ENCODE measurements at places on chromosomes 11 and 22.

GRCh38 chr11:62853279-62853965, 14.0 kb upstream of the WDR74 start:
- no peak for DNase-seq

DNA sequence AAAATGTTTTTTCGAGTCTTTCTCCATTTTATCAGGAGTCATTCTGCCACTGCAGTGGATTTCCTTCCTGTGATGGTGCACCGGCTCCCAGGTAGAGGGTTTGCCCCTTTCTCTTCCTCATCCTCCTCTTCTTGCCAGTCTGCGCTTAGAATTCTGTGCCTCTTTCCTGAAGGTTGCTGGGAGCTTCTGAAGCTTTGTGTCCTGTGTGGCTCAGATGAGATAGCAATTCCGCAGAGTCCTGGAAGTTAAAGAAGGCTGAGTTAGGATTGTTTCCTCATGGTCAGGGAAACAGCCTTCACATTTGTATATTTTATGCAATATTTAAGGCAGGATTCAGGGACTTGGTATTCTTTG, 264 bp downstream of the BCO2 start:
- DNase-seq, result no peak

DNA sequence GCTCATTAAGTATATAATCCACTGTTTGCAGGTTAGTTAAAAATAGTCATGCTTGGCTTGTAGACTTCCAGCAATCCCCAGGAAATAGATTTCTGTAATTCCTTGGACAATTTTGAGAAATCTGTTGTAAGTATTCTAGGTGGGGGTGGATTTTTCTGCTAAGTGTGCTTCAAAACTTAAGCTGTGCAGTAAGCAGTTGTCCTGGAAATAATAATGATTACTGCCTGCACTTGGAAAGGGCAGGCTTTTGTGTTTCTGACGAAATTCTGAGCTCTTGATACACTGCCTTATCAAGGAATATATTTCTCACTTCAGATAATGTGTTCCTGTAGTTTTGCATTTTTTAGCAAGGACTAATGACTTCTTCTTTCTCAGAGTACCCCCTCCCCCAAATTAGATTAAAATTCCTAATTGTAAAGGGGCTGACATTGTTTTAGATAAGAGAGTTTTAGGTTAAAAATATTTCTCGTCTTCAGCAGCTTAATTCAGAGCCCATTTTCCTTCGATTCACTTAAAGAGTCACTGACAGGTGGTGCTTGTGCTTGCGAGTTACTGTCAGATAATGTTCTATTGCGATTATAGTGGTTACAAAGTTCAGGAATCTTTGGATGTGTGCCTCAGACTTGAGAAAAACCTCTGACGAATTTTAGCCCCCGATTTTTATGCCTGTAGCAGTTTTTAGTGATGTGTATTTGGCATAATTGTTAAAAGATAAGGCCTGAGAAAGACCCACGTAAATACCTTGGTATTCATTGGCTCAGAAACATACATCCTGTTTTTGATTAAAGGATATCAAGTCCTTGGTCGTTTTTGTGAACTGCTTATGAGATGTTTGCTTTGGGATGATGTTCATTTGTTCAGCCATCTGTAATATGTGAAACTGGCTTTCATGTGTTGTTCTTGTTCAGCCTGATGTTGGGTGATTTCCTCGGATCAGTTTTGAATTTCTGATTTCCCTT, 120.5 kb downstream of the HIPK3 start:
- no peak for DNase-seq

DNA sequence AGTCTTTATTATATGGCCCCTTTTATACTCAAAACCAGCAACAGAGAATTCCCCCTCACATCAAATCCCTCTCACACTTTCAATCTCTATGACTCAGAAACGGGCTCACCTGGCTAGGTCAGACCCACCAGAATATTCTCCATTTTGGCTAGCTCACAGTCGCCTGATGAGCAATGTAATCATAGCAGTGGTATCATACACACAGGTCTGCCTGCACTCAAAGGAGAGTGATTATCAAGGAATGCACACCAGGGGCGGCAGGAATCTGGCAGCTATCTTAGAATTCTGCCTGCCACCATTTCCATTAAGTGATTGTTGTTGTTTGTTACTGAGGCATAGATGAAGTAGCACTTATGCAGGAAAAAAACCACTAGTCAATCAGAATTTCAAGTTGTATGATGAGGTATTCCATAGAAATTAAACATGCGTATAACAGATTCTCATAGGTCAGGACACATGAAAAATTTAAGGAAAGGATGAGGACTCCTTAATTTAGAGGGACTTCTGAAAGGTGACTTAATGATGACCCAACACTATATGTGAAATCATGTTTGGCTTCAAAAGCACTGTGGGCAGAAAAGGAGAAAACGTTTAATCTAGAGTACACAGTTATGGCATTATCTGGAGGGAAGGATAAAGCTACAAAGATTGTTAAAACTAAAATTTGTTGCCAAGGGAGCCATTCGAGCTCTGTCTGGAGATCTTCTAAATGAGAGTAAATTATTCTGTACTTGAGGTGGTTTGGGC, 185.8 kb upstream of the DDI1 start:
- no peak for DNase-seq

DNA sequence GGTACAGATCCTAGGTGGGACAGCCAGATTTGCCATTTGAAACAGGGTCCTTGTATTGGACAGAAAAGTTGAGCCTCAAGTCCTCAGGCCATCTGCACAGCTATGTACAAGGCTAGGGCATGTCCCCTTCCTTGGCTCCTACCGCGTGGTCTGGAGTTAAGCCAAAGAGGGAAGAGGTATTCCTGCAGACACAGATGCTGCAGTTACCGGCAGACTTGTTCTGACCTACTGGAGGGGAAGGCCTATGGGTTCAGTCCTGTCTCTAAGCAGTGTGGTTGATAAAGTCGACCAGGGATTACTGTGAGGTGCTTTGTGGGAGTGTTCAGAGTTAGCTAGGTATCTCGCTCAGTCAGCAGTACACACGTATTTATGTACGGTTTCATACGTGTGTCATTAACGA, 180.6 kb downstream of the ADAMTS15 start:
- DNase-seq, result no peak

- no peak for DNase-seq
Measured at GRCh38 chr22:48984639-48985038, 843.0 kb downstream of the BRD1 start.

- DNase-seq, result no peak
Measured at GRCh38 chr11:20238712-20239111, 78.4 kb upstream of the DBX1 start.

DNA sequence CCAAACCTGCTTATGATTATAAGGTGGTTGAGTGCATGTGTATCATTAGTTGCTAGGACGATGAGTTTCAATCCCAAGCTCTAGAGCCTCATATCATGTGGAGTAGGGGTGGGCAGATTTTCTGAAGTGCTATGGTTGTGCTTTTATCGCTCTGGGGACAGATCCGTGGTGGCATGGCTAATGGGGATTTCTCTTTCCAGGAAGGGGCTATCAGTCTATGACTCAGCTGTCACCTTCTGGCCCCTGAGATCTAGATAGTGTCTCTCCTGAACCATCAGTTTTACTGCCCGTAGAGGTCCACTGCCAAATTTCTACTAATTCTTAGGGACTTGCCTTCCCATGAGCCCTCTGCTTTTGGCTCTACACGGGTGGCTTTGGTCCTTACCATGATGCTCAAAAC, 51.8 kb downstream of the FDX1 start:
- DNase-seq, result no peak

DNA sequence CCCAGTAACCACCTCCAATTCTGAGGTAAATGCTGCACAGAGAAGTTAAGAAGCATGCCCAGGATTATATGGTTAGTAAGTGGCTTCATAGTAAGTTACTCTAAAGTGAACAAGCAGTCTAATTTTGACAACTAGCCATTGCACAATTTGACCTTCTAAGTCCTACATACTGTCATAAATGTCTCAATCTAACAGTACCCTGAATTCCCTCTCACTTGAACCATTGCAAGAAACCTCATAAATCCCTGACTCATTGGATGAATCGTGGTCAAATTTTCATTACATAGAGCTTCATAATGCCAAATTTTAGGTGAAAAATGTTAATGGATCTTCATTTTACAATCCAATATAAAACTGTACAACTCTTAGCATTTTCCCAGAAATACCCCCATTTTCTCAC, 217.3 kb upstream of the GRIA4 start:
- DNase-seq, result peak; percentile 33

DNA sequence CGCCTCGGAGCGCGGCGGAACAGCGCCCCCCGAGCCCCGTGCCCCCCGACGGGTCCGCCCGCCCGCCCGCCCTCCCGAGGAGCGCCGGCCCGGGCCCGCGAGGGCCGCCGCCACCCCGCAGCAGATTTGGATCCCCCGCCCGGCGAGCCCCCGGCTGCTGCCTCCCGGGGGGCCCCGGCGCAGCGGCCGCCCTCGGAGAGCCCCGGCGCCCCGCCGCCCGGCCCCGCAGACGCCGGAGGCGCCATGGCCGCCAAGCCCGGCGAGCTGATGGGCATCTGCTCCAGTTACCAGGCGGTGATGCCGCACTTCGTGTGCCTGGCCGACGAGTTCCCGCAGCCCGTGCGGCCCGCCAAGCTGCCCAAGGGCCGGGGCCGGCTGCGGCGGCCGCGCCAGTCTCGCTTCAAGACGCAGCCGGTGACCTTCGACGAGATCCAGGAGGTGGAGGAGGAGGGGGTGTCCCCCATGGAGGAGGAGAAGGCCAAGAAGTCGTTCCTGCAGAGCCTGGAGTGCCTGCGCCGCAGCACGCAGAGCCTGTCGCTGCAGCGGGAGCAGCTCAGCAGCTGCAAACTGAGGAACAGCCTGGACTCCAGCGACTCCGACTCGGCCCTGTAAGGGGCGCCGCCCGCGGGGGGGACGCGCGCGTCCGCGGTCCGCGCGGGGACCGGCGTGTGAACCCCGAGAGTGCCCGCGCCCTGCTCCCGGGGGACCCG, 380 bp downstream of the C11orf96 start:
- DNase-seq, result no peak

GRCh38 chr22:39907047-39907446, 6.2 kb downstream of the GRAP2 start:
- no peak for DNase-seq

DNA sequence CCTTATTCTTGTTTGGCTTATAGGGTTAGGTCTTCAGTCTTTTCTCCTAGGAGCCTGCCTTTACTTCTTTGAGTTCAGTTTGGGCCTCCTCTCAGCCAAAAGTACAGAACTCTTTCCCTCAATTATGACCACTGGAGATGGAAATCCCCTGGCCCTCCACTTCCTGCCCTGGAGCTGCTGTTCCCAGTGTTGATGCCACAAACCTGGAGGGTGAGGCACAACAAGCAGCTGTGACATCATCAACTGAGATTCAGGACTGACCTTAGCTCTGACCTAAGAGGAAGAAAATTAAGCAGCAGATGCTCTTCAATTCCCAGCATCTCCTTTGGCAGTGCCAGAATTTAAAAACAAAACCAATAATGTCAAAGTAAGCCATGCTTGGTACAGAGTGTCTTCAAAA, 3.0 kb downstream of the ABTB2 start:
- DNase-seq, result no peak

GRCh38 chr11:86274503-86274902, 27.5 kb upstream of the HIKESHI start:
- DNase-seq, result no peak

DNA sequence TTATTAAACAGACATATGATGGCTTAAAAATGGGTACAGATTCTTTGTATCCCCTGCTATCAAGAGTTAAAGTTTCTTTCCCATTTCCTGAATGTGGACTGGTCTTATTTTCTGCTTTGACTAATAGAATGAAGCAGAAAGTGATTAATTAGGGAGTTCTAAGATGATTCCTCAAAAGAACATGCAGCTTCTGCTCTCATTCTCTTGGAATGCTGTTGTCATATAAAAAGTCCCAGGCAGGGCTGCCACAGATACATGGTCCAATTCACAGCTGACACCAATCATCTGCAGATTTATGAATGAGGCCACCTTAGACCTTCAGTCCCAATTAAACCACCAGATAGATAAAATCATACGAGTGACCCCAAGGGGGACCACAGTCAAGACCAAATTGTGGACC, 844.5 kb upstream of the RAG2 start:
- peak; percentile 4 for DNase-seq

DNA sequence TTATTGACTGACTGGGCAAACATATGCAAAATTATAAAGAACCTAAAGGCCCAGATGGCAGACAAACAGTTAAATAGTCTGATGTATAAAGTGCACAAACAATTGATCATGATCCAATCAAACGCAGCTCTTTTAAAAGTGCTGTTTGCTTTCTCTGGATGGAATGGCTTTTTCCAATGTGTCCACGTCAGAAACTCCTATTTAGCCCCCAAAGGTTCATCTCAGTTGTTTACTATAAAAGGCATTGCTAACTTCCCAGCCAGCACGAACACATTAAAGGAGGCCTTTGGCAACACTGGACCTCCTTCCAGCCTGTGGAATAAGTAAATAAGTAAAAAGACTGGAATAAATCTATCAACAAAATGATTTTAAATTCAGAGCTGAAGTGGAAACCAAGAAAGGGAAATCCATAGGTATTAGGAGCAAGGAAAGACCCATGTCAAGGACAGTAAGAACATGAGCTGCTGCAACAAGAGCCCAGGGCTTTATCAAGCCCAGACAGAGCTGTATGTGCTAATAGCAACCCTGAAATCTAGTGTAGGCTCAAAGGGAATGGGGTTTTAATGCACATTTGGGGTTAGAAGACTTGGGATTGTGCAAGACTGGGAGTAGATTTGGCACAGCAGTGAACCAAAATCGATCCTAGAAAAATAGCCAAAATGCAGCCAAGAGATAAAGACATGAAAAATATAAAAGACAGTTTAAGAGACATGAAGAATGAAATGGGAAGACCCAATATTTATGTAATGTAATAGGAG, 105.4 kb downstream of the EFCAB6 start:
- no peak for DNase-seq

DNA sequence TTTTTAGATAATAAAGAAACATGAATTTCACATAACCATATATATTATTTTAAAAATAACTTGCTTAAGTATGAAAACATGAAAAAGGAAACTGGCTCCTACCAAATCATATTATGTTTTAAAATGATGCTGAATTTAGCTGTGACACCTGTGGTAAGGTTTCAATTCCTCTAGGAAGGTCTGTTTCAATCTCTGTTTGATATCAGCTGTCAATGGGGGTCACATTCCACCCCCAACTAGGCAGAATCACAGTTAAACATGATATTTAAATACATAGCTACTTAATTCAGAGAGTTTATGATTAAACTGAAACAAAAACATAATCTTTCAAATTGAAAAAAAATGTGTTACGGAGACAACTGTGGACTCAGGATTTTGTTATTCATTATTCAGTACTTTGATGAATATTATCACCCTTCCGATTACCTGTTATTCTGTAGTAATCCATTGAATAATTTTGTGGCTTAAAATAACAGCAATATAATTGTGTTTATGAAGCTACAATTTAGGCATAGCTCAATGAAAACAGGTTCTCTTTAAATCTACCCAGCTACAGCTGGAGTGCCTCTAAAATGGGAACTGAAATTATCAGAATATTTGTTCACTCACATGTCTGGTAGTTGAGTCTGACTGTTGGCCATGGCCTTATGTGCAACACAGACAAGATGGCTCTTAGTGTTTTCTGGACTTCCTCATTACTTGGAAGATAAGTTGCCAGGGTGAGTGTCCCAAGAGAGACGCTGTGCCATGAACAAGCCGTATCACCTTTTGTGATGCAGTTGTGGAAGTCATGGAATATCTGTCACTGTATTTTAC, 244.6 kb upstream of the ANO3 start:
- DNase-seq, result no peak

GRCh38 chr11:127898422-127899365, 688.7 kb downstream of the ETS1 start:
- DNase-seq, result no peak

- no peak for DNase-seq
Measured at GRCh38 chr11:44065161-44065661, 859 bp upstream of the ACCS start.

Measured in BJ (cell line).